ENCODE measurements at places on chromosomes 16 and 17. TPM values are rescaled to one million over a fixed set of nuclear protein-coding genes. Genes with fewer than 3 reads are reported as not detected.
A peak's percentile ranks its signal among the peaks of the same experiment; 100 is the strongest.

DNA sequence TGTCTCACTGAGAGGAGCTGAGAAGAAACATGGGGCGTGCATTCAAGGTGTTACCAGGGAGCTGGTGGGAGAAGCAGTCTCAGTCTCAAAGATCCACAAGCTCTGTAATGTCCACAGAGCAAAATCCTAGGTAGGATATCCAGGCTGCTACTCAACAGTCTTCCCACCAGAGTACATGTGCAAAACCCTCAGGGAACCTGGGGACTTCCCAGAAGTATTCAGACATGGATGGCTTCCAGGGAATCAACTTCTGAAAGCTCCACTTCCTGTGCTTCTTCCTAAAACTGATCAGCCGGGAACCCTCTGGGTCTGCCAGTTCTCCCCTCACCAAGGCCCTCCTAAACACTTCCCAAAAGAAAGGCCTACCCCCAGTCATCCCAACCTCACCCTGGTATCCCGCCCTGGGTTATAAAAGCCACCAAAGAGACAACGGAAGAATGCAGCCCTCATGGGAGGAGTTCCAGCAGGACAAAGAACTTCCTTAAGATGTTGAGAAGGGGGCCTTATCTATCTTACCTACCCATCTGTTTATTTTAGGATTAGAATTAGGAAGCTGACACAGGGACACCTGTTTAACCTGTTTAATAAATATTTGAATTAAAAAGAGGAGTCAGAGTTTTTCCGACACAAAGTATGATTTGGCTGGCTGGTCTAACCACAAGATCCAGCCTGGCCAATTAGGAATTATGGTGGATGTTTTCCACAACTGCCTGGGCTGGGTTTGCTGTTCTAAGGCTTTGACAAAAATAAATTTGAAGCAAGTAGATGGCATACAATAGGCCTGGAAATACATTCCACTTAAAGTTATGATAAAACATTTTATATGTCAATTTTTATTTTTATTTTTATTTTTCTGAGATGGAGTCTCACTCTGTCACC, 37.0 kb downstream of the CUEDC1 start:
- no peak for DNase-seq

- DNase-seq: no peak
These were observed 438.8 kb upstream of the C16orf82 start for GRCh38 chr16:26627958-26628357.

DNA sequence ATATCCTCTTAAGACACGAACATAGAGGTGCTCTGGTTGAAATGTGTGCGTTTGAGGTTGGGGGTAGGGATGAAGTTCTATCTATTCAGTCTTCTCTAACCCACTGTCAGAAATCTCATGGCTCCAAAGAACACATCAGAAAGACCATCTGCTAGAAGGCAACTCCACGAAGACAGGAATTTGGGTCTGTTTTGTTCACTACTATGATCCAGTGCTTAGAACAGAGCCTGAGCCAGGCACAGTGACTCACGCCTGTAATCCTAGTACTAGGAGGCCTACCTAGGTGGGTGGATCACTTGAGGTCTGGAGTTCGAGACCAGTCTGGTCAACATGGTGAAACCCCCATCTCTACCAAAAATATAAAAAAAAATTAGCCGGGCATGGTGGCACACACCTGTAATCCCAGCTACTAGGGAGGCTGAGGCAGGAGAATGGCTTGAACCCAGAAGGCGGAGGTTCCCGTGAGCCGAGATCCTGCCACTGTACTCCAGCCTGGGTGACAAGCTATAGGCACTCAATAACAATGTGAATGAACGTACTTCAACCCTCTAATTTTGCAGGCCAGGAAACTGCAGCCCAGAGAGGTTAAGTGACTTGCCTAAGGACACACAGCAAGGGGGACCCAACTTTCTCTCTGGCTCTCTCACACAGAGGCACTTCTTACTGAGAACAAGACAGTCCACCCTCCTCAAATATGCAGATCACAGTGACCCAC, 2.3 kb downstream of the CASKIN2 start:
- no peak for DNase-seq

The PPY gene
- total RNA-seq: 0.90 TPM

- DNase-seq: peak; percentile 16
These were observed 1.1 kb downstream of the ZNF423 start for GRCh38 chr16:49854796-49855203.

The RMI2 gene
- 69.9 TPM for total RNA-seq

The KRT27 gene
- not detected for total RNA-seq

The CDH8 gene
- total RNA-seq: not detected

DNA sequence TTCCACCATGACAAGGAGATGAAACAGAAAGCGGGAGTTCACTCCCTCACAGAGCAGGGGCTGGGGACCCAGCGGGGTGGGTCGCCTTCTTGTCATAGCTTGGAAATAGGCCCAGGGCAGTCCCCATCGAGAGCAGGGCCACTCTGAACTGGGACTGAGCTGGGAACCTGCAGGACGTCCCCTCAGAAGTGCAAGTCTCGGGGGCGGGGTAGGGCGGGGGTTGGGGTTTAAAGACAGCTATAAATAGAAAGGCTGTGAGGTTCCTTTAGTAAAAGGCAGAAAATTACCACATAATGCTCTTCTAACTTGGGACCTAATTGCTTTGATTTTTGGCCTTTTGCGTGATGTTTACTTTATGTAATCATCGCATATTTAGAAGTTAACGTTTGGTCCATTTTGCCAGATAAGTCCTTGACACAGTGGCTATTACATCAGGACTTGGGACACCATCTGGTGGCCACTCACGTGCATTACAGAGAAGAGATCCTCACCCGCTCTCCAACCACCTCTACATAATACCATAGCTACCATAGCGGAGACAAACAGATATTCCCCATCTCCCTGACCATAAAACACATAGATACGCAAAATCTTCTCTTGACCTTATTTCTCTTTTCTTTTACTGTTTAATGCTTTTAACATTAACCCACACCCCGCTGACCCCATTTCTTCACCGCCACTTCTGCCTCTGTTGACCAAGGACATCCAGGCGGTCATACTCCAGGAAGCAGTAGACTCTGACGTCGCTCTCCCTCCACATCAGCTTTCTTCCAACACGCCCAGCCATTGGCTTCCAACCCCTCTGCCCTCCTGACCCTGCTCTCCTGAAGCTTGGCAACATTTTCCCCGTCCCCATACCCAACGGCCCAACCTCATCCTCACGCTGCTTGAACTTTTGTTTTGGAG, 27.5 kb upstream of the PIK3R6 start:
- DNase-seq: peak; percentile 68

The RAB26 gene
- not detected for total RNA-seq

DNA sequence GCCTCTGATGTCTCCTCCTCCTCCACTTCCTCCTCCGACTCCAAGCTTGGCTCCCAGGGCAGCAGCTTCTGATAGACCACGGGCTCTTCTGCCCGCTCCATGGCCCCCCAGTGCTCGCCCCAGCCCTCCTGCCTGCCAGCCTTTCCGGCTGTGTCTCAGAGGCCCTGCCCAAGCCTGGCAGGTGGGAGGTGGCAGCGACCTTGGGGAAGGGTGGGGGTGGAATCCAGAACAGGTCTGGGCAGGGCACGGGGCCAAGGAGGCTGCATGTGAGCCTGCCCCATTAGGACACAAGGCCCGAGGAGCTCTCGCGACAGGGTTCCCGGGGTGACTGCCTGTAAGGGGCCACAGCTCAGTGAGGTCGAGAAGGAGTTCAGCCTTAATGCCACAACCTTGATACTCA, at the start of gene GGT6:
TSS of gene GGT6 (minus strand) at position 157 of the 400 bp plus-strand sequence. CDS start at position 101, 56 bp downstream.
- DNase-seq: no peak

GRCh38 chr17:39782481-39782880, 44.7 kb downstream of the GRB7 start:
- no peak for DNase-seq

The RUNDC3A gene
- not detected for total RNA-seq

- DNase-seq: peak; percentile 50
These were observed 7.6 kb downstream of the MYO1C start for GRCh38 chr17:1484676-1485422.

- DNase-seq: peak; percentile 53
These were observed 14.0 kb downstream of the COPZ2 start for GRCh38 chr17:48023400-48024148.

The SEPTIN1 gene
- total RNA-seq: 199 TPM

DNA sequence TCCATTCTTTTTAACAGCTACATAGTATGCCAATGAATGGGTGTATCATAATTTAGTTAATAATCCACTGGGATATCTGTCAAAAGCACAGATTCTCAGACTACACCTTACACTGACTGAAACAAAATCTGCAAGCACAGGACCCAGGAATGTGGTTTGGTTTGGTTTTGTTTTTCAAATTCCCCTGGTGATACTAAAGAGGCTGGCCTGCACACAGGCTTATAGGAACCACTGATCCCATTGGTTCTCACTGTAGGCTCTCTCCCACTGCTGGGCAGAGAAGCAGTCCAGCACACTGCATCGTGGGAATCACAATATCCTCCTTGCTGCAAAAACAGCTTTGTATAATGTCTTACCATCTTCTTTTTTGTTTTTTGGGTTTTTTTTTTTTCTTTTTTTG, 67.1 kb downstream of the TEX14 start:
- DNase-seq: no peak

The PIP4K2B gene
- 37.9 TPM for total RNA-seq

GRCh38 chr16:69837380-69837779, 75.2 kb downstream of the WWP2 start:
- DNase-seq: no peak

DNA sequence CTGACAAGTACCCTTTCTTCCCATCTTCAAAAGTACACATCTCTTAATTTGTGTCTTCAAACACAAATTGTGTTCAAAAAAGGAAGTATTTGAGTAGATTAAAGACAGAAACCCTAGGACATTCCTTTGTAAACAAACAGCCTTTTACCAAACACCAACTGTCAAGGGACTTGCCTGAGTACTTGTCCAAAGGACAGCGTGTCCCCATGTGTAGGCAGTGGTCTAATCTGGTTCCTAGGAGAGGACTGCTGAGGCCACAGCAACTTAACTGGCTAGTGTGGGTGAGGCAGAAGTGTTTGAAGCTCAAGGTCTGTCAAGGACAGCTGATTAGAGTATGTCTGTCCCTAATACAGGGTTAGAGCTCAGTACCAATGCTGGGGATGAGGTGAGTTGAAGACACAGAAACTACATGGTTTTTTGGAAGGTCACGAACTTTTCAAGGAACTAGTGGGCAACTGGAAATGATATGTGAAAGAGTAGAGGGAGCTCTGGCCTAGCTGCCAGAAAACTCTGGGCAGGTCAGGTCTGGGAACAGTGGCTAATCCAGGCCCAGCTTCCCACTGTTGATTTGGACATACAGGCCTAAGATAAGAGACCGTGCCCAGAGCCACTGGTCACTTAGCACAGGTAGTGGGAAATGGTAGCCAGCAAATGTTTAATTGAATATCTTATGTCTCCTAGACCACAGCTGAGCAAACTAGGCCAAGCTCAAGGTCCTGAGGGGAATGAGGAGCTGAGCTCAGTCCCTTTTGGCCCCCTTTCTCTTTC, 10.1 kb downstream of the HMOX2 start:
- no peak for DNase-seq

- DNase-seq: no peak
These were observed 11.4 kb downstream of the CNP start for GRCh38 chr17:41977991-41978390.

GRCh38 chr16:177394-177822, 928 bp downstream of the HBA1 start:
- no peak for DNase-seq

DNA sequence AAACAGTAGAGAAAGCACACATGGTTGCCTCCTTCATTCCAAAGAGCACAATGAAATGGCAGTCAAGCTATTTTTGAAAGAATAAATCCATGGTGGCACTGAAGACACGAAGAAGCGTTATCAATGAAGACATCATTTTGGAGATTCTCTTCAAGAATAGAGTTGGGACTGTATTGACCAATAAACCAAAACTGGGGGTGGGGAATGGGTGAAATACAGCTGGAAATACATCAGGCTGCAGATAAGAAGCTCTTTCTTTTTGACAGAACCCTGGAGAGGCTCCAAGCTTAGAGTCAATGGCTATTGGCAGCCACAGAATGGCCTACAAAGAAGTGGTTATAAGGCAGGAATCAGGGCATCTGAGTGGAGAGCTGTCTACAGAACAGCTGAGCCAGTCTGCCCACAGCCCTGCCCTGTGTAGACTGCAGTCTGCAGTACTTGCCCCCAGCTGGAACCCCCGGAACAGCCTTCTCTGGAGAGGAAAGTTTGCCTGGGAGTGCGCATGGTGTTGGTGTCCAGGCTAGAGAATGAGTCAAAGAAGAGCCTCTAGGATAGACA, 100.4 kb downstream of the STX8 start:
- no peak for DNase-seq

GRCh38 chr17:78185981-78186691, 716 bp downstream of the TK1 start:
- no peak for DNase-seq

The GRIN2C gene
- total RNA-seq: not detected

The DNAH3 gene
- total RNA-seq: not detected

- no peak for DNase-seq
These were observed 5.6 kb downstream of the GFAP start for GRCh38 chr17:44909681-44910144.

DNA sequence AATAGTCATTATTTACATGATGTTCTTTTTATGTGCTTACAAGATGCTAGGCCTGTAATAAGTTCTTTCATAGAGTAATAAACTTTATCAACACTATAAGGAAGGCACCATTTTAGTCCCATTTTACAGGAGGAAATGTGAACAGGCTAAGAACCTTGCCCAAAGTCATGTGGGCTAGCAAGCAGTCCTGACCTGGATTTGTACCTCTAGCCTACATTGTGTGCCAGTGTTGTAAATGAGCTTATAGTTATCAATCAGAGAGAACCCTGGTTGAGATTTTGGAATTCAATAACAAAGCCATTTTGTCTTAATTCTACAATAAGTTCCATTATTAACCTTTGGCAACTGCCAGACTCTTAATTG, 6.7 kb upstream of the TBKBP1 start:
- no peak for DNase-seq

- DNase-seq: no peak
These were observed 151.2 kb downstream of the MSI2 start for GRCh38 chr17:57407287-57408070.

- DNase-seq: peak; percentile 65
These were observed 13.6 kb downstream of the CLEC16A start for GRCh38 chr16:10957771-10958482.

- no peak for DNase-seq
These were observed 157.7 kb upstream of the RPL38 start for GRCh38 chr17:74045608-74046280.

The FOXC2 gene
- total RNA-seq: not detected

GRCh38 chr17:39752241-39752881, 14.6 kb downstream of the GRB7 start:
- DNase-seq: no peak

- no peak for DNase-seq
These were observed 3.9 kb upstream of the SLC12A3 start for GRCh38 chr16:56861092-56861610.

The FTO gene
- 50.7 TPM for total RNA-seq

DNA sequence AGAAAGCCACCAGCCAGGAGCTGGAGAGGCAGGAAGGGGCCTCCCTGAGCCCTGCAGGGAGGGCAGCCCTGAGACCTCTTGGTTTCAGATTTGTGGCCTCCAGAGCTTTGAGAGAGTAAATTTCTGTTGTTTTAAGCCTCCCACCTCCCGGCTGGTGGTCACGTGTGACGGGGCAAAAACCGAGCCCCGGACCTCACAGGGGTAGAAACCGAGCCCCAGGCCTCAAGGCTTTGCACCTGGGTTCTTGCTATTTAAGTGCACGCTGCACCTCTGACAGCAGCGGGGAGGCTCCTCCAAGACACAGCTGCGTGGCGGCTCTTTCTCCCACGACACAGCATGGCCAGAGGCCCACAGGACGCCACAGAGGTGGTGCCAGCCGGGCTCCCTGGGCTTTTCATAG, 17.4 kb upstream of the ZC3H18 start:
- no peak for DNase-seq

All from activated CD4-positive, alpha-beta memory T cell treated with anti-CD3 and anti-CD28 coated beads for 36 hours (primary cell).